CD14-positive monocyte (primary cell): ENCODE measurements at places on chromosomes 1 and 21.

GRCh38 chr1:46136711-46137110, 4.3 kb upstream of the PIK3R3 start:
- no peak for DNase-seq

DNA sequence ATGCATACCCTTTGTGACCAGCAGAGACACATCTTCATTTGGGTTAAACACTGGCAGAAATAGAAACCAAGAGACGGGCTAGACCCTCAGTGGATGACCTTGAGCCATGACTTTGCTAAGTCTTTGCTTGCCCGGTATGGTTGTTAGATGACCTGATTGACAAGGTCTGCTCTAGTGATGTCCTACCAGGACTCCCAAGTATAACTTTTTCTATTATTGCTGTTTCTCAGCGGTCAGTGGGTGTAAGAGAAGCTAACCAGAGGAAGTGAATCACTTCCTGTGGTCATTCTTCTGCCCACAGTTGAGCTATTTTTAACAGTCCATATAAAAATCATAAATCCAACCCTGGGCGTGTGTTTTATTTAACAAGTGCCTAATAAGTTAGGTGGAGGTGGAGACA, 126.2 kb upstream of the ETS2 start:
- peak; percentile 51 for DNase-seq

GRCh38 chr1:200556002-200556401, 64.5 kb downstream of the KIF14 start:
- no peak for DNase-seq

GRCh38 chr1:84225646-84226045, 75.9 kb upstream of the SAMD13 start:
- no peak for DNase-seq

DNA sequence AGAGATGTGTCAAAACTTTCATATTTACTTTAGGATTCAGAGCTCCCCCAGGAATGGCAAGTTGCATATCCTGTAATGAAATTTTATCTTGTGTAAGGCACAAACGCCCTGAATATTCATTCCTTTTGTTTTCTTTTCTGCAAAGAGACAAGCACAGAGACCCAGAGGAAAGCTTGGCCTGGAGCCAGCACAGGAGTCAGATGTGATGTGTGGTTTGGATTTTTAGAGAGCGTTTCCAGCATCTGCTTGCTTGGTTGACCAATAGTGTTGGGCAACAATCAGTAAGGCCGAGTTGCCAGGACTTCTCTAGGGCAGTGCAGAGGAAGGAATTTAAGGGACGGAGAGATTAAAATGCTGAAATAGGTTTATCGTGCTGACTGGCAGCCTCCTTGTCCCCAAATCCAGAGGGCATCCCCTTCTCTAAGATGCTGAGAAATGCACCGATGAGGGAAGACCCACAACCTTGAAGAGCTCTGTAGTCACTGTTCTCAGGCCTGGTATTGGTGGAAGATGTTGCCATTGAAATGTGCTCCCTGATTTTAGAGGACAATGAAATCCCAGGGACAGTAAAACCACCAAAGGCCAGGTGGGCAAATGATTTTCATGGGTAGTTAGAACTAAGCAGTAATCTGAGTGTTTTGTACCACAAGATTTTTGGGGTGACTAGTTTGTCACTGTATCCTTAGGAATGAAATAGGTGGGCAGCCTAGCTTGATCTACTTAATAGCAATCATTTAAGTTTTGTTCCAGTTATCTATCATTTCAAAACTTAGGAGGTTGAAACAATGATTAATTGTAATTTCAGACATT, 37.9 kb upstream of the RHOU start:
- peak; percentile 34 for DNase-seq

- no peak for DNase-seq
These were observed 2.1 kb downstream of the GUK1 start for GRCh38 chr1:228142155-228142691.

DNA sequence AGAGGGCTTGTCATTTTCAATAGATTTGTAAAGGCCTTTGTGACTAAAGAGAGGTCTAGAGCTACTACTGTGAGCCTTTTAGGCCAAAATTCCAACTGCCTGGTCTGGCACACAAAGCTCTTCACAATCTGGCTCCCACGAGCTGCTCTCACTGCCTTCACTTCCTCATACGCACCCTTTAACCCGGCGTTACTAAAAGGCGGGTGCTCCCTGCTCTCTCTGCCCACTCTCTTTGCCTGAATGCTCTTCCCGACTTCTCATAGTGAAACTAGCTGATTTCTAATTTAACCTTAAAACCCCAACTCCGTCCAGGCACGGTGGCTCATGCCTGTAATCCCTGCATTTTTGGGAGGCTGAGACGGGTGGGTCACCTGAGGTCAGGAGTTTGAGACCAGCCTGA, 14.2 kb downstream of the BSDC1 start:
- no peak for DNase-seq

DNA sequence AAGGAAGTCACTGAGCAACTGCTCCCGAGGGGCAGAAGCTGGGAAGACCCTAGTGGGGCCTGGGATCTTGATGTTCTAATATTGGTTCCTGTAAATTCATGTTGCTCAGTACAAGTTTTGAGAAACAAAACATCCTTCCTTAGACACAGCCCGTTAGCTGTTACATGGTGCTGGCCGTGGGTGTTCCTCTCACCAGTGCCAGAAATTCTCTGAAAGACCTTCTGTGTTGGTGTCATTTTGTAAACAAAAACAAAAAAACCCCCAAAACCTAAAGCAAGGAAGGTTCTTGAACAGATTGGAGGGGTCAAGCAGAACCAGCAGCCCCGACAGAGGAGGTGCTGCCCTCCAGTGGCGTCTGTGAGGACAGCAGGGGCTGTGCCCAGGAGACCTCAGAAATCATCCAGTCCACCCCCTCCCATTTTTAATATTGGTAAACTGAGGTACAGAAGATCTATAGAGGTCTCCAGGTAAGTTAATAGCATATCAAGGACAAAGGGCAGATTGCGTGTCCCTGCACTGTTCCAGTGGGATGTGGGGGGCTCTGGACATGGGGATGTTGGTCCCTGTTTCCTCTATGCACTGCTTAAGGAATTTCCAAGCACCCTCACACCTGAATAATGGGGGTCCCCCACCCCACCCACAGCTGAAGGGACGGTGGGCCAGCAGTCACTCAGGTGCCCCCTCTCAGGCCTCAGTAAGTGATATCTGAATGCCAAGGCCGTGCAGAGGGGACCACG, 38.2 kb downstream of the SLC2A7 start:
- DNase-seq, result no peak

DNA sequence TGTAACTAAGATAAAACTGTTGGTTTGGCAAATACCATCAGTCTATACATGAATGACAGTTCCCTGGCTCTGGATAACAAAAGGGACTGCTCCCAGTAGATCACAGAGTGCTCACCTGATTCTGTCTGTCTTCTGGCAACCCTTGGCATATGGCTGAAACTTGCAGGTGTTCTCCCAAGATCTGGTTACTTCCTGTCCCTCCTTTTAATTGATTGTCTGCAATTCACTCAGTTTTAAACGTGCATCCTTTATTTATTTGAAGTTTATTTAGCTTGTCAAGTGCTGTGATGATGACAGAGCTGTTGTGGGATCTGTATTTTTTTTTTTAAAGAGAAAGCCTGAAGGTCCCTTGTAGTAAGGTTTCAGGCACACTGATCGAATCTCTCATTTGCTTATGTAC, 3.4 kb downstream of the KCNA3 start:
- DNase-seq, result no peak

DNA sequence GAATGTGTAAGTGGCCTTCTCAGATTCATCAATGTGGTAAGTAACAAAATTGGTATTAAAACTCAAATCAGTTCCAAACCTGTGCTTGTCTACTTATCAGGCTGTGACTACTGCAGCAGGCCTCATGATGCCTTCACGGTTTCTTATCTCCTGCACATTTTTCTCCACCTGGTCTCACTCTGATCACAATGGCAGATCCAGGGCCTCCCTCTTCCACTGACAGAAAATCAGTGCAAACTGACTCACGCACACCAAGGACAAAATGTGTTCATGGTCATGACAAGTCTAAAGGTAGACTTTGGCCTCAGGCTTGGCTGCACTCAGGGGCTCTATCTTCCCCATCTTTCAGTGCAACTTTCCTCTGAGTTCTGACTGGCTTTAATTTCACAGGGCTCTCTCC, 56.7 kb upstream of the ATP1A1 start:
- DNase-seq, result no peak

DNA sequence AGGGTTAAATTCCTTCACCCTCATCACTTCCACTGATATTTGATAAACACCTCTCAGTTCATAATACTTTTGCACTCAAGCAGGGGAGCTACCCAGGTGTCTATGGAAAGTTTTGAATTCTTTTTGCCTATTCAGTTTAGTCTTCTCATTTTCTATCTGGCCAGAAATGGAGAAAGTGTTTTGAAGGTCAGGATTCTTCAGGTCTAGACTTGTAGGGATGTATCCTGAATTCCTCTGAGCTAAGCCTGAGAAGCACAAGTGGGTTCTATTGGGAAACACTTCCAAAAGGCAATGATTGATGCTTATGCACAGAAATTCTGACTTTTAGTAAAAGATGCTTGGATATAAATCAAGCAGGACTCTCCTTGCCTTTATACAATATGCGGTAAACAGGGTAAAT, 217.8 kb upstream of the HOOK1 start:
- DNase-seq, result no peak
